ENCODE measurements at places on chromosomes 3 and 15.

DNA sequence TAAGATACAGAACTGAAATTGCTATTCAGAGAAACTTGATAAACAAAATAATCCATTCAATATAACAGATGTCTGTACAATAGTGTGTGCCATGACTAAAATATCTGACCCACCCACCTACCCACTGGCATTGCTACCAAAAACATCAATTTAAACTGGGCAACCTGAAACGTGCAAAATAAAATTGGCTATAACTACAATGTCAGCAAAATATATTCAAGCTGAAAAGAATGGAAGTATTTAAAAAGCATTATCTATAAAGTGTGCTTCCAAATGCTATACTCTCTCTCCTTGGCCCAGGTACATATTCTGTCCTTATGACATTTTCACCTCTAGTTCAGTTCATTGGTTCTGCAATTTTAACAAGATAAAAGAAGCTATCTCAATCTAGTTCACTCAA lies 379.6 kb upstream of the ATP11B start:
- no peak for DNase-seq

GRCh38 chr15:65931221-65931620 lies 61.9 kb downstream of the RAB11A start:
- no peak for DNase-seq

DNA sequence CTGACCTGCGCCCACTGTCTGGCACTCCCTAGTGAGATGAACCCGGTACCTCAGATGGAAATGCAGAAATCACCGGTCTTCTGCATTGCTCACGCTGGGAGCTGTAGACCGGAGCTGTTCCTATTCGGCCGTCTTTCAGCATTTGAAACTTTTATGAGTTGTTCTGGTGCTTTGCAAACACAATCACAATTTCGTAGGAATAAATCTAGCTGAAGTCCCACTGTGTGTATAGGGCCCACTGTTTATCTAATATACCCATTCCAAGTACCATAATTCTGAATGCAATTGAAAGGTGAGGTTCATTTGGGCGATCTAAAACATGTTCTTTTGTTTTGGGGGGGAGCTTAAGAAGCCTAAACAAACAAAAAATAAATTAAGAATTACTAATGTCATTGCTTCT lies 572.1 kb downstream of the FGF12 start:
- DNase-seq, result no peak

- DNase-seq, result no peak
These were observed 465.9 kb upstream of the DPPA4 start for GRCh38 chr3:109803274-109803673.

GRCh38 chr3:21331321-21331720 lies 419.7 kb downstream of the ZNF385D start:
- DNase-seq, result no peak

GRCh38 chr15:77002954-77003912 lies 8.3 kb downstream of the PSTPIP1 start:
- no peak for DNase-seq

DNA sequence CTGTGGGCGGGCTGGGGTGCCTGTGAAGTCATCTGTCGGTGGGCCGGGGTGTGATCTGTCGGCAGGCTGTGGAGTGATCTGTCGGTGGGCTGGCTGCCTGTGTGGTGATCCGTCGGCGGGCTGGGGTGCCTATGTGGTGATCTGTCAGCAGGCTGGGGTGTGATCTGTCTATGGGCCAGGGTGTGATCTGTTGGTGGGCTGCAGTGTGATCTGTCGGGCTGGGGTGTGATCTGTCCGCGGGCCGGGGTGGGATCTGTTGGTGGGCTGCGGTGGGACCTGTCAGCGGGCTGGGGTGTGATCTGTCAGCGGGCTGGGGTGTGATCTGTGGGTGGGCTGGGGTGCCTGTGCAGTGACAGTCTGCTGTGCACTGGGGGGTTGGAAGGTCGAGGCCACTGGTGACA lies 204.5 kb downstream of the XXYLT1 start:
- DNase-seq, result no peak

GRCh38 chr3:126921085-126921824 lies 61.7 kb upstream of the PLXNA1 start:
- no peak for DNase-seq

GRCh38 chr3:63863150-63864007 lies at the start of the genes ATXN7 and THOC7:
Gene ATXN7, plus strand, starts transcription at chr3:63863867. Its CDS starts 48,732 bp downstream, at chr3:63912599.
Gene THOC7, minus strand, starts transcription at chr3:63863805. Its CDS starts 15 bp downstream, at chr3:63863790.
- DNase-seq, result peak; percentile 52

All from GM18507 (cell line).